M059J (cell line): ENCODE measurements at places on chromosomes 3 and 15. TPM values are rescaled to one million over a fixed set of nuclear protein-coding genes. Genes with fewer than 3 reads are reported as not detected.

DNA sequence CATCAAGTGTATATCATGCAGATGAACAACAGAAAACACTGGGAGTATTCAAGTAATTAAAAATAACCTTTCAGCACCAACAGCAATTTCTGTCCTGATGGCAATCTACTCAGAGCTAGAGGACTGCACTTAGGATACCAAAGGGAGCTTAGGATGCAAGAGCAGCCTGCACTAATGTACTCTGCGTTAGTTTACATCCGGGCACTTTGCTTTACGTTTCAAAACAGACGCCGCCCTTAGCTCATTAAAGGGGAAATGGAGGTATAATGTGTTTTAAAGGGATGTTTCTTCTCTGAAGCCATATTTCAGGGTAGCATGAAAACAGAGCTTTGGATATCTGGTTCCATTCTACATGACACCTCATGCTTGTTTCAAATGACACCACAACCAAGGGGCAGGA lies 14.0 kb upstream of the B3GNT5 start:
- no peak for DNase-seq

DNA sequence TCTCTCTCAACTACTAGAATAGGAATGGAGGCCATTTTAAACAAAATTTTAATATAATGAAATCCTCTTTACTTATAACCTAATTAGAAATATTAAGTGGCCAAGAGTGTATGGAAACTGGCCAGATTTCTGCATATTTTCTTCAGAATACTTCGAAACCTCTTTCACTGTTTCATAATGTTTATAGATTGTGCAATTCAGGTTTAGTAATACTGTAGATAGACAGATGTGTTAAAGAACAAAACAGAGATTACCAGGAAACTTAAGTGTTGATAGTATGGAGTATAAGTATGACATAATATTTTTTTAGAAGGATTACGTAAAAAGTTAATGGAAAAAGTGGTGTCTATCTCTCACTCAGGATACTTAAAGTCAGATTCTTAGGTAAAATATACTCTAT lies 4.7 kb downstream of the ABHD5 start:
- peak; percentile 15 for DNase-seq

GRCh38 chr15:67839499-67839928 lies 331 bp downstream of the RNU6-1 start:
- peak; percentile 67 for DNase-seq

Gene PSTPIP1
- total RNA-seq = not detected in 2 replicates

Gene PLSCR5
- total RNA-seq = not detected in 2 replicates

- peak; percentile 72 for DNase-seq
Measured at GRCh38 chr3:177932750-177933660, 603.2 kb upstream of the KCNMB2 start.

DNA sequence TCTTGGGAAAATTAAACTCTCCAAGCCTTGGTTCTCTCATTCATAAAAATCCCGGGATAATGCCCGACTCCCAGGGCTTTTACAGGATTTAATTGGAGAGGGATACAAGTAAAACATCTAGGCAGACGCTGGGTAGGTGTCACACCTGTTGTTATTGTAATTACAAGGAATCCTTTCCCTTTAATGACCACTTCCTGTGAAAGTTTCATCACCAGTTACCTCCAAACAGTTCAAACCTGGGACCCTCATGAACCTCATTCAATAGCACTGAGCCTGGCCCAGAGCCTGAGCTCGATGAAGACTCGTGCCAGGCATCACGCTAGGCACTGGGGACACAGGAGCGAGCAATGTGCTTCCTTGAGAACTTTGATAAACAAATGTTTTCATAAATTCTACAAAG lies 2.1 kb upstream of the RYK start:
- no peak for DNase-seq

DNA sequence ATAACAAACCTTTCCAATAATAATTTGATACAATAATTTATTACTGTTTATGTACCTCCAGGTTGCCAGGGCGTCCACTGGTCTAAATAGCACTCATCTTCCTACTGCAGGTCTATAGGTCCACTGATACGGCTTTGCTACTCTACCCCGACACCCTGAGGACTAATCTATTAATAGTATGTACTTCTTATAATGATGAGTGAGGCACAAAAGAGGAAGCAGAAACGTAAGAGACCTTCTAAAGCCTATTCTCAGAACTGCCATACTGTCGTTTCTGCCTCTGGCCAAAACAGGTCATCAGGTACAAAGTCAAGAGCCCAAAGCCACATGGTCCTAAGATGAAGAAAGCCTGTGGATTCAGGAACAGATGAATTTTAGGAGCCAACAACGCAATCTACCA lies 163.2 kb upstream of the GRM7 start:
- no peak for DNase-seq

Gene DNAH12
- total RNA-seq = 0.02 and 0.47 TPM in 2 replicates

DNA sequence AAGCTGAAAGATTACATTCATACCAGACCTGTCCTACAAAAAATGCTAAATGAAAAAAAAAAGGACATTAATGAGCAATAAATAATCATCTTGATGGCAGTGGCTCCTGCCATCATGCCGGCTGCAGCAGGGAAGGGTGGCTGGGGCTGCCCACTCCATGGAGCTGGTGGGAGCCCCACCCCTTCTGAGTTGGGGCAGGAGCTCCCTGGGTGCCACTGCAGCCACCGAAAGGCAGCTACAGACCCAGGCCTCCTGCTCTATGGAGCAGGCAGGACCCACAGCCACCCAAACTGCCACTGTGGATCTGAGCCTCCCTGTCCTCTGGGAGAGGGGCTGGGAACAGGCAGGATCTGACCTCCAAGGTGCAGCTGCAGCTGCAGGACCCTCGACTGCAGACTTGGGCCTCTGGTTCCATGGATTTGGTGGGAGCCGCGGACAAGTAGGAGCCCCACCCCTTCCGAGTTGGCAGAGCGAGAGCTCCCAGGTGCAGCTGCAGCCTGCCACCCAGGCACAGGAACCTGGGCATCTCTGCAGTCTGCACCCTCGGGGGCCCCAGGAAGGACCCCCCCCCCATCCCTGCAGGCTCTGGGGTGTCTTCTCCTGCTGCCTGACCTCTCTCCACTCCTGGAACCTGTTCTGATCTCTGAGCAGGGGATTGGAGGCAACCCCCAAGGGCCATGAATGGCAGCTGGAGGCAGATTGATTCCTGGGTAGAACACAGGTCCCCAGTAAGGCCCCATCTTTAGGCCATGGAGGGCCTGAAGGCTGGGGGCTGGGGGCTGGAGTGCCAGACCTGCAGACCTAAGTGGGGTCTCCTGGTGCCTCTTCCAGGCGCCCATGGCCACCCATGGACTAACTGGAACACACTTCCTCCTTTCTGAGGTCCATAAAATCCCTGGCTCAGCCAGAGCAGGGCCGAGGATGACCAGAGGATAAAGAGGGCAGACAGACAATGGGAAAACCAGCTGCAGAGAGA lies 70.4 kb upstream of the TTC14 start:
- DNase-seq = no peak

Gene ZNF197
- total RNA-seq = 6.8 and 8.4 TPM in 2 replicates
